ENCODE measurements at places on chromosomes 2 and 18.
A peak's percentile ranks its signal among the peaks of the same experiment; 100 is the strongest.

DNA sequence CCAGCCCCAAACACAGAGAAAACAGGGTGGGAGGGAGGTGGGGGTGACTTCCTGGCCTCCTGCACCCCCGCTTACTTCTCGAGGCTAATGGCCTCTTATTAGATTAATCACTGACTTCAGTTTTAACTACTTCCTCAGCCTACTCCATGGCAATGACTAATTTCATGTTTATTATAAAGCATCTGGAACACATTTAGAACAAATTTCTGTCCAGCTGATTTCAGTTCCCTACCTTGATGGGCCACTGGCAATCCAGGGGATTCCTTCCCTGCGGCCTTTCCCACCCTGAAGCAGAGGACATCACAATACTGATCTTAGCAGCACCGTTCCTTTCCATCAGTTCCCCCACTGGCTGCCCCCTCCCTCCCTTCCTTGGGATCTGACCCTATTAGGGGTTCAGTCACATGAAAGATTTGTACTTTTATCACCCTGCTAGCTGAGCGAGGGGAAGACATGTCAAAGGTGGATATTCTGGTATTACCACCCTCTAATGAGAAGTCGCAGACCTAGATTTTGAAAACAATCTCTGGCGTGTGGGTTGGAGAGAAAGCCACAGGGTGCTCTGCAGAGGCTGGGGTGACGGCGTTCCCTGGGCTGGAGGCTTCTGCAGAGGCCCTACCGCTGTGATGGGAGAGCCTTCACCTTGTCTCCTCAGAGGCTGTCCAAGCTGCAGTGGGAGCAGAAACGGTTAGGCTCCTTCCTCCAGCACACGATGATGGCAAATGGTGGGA is 67.6 kb downstream of the KIAA2012 start:
- DNase-seq, result no peak

GRCh38 chr2:162072976-162073887 is 783 bp downstream of the DPP4 start:
- peak; percentile 43 for DNase-seq

DNA sequence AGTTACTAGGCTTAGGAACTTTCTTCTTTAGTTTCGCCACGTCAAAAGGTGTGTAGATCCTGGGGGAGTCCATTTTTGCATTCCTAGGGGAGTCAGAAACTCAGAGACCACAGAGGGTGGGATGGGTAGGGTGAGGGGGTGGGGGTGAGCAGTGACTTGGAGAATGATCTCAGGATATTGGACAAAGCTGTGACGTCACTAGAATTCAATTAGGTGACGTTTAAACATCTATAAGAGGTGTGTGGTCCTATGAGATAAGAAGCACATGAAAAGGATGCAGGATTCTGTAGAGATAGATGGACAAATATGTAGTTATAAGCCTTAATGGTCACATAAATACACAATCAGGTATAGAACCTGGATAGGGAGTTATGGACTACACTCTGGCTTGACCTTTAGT is 21.5 kb downstream of the SLC4A3 start:
- no peak for DNase-seq

GRCh38 chr2:26617588-26618083 is 23.5 kb downstream of the CIB4 start:
- no peak for DNase-seq

GRCh38 chr2:22499082-22499839 is 885.7 kb upstream of the KLHL29 start:
- no peak for DNase-seq

DNA sequence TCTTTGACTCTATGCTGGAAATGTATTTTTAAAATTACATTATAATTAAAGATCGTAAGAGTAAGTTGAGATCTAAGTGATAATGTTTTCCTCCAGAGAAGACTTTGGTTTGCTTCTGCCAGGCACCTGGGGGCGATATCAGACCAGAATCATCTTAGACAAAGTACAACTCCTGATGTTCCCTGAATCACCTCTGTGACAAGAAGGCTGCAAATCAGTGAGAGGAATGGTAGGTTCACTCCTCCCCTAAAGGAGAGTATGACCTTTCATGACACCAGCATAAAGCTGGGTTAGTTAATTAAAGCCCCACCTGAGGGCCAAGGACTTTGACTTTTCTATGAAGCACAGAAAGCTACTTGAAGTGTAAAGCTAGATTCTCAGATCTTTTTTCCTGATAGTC is 114.4 kb upstream of the DTNA start:
- DNase-seq, result peak; percentile 62

DNA sequence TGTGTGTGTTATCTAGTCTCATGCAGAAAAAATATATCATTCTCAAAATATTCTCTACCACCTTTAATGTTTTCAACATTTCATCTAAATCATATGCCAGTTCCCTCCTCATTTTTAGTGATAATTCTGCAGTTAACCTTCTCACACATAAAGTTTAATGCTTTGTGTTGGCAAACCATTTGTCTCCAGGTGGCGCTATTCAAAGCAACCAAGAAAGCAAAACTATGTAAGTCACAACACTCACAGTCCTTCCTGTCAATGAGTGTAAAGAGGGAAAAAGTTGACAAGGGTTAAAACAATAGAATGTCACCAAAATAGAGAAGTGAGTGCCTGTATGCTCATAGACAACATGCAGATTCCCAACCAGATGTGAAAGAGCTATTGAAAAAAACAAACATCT is 961.6 kb upstream of the LRRTM1 start:
- DNase-seq, result no peak

GRCh38 chr2:136141510-136142149 is 23.7 kb upstream of the CXCR4 start:
- DNase-seq, result no peak

DNA sequence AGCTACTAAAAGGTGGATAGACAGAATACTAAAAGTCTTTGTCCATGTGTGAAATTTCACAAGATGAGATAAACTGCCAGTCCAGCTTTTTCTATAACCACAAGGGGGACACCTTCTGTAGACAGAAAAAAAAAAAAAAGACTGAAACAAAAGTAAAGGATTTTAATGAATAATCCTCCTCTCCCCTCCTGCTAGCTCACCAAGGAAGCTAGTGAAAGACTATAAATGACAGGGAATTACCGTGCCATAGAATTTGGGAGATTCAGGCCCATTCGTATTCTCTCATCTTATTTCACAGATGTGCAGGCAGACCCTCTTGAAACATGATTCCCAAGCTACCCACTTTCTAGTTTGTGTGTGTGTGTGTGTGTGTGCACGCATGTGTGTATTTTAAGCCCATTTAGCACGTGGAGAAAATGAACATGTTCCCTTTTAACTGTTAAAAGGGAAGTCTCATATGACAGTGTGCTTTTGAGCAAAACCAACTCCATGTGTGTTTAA is 36.3 kb upstream of the SLC8A1 start:
- DNase-seq, result peak; percentile 34

- DNase-seq, result no peak
Observed at GRCh38 chr18:24346254-24346653, 51.4 kb downstream of the OSBPL1A start.

- DNase-seq, result no peak
Observed at GRCh38 chr2:175677880-175678279, 324.2 kb downstream of the LNPK start.

- DNase-seq, result no peak
Observed at GRCh38 chr2:138942466-138942865, 162.3 kb upstream of the NXPH2 start.

- no peak for DNase-seq
Observed at GRCh38 chr18:13539843-13540476, 186.4 kb downstream of the FAM210A start.
